ENCODE measurements at places on chromosomes 2 and 18.

- no peak for DNase-seq
These were observed 99.5 kb downstream of the SLC4A3 start for GRCh38 chr2:219726916-219727315.

DNA sequence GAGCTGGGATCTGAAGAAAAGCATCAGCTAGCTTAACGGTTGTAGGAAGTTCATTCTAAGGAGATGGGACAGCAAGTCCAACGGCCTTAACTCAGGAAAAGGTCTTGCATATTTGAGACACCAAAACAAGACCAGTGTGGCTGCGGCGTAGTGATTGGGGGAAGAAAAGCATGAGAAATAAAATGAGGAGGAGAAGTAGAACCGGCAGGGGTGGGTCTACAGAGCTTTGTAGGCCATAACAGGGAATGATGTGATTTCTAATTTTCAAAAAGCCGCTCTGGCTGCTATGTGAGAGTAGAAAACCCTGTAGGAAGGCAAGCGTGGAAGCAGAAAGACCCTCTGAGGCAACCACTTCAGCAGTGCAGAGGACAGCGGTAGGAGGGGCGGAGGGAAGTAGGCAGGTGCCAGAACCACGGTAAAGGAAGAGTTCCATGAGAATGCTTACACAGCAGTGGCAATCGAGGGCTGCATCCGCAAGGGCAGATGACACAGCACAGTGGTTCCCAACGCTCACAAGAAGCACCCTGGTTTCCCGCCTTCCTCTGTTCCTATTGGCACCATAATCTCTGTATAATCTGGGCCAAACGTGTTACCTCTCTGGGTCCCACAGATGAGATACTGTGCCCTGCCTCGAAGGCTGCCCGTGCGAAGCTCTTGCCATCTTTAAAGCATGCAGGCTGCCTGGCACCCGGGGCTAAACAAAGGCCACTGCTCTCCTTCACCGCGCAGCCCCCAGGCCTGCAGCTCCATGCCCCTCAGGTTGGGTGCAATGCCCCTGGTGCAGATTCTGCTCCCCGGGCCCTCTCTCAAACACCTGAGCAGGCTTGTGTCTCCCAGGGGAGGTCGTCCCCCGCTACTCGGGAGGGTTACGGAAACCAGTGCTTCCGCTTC lies 795 bp downstream of the ANKRD39 start:
- DNase-seq: no peak

- DNase-seq: no peak
These were observed 114.3 kb downstream of the PRKCE start for GRCh38 chr2:45765728-45766254.

- DNase-seq: no peak
These were observed 650 bp downstream of the ACKR3 start for GRCh38 chr2:236570081-236570868.

GRCh38 chr2:728165-728564 lies 51.0 kb upstream of the TMEM18 start:
- no peak for DNase-seq

DNA sequence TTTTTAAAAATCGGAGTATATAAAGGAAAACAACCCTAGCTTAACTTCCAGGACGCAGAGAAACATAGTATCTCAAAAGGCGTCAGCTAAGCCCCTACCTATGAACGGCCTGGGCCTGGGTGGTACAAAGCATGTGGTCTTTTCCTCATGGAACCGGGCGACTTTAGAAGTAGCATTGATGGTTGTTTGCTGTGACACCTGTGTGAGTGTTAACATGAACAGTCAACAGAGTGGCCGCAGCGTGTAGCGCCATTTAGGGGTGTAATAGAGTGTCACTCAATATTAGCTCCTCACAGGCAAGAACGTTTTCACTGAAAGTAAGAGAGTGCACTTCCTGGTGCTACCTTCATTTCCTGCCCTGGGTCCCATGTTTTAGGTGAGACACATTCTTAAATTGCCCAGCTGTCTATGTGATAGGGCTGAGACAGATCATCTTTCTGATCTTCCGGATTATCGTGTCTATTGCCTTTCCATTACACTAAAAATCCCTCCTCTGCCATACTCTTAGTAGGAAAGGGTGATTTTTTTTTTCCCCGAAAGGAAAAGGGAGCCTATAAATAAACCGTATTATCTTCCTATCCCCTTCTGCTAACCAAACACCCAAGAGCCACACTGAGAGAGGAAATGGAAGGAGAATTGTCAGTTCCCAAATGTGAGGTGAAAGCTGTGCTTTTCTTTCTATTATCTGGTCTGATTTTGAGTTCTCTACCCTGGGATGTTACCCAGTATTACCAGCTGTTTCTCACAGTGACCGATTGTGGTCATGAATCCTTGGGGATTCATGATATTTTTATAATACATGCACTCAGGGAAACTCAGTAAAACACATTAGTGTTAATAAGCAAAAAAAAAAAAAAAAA lies 1.3 kb downstream of the GORASP2 start:
- DNase-seq: no peak

All from K562 (cell line).